ENCODE measurements at places on chromosomes 7 and 10.

DNA sequence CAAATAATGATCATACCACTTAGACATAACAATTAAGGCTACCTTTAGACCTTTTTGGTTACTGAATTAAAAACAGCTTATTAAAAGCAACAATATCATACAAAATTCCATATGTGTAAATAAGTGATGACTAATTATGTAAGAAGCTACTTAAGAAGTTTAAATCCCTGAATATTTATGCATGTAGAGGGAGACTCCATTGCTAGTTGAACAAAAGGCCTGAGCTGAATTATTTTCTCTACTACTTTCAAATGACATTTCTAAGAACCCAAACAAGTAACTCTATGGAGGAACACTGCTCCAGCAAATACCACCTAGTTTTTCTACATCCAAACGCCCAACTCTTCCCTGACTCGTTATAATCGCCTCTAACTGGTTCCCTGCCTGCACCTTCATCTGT is 31.5 kb downstream of the EPC1 start:
- no peak for DNase-seq

GRCh38 chr7:117230276-117231046 is 92.4 kb downstream of the WNT2 start:
- DNase-seq = no peak

- DNase-seq = no peak
Observed at GRCh38 chr7:137086896-137087295, 218.4 kb downstream of the CHRM2 start.

DNA sequence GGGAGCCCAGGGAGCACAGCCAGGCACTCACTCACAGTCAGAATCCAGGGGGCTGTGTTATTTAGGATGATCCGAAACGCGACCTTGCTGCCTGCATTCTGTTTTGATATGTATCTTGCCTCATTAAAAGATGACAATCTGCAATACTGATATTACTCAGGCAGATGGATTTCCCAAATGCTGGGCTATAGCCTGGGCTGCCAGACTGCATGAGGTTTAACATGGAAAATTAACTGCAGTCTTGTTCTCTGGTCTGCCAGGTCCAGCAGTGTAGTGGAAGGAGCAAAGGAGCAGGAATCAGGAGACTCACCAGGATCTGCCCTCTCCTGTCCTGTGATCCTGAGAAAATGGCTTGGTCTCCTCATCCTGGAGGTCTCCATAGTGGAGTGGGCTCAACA is 258.1 kb downstream of the PAXIP1 start:
- no peak for DNase-seq
